GDM1 (cell line): ENCODE measurements at places on chromosomes 5 and 9.

DNA sequence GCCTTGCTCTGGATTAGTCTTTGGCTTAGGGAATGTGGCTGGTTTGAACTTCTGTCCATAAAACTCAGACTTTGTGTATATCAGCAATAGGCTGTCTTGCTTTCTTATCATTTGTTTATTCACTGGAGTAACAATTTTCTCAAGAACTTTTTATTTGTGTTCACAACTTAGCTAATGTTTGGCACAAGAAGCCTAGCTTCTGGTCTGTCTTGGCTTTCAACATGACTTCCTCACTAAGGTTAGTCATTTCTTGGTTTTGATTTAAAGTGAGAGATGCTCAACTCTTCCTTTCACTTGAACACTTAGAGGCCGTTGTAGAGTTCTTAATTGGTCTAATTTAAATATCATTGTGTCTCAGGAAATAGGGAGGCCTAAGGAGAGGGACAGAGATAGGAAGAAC is 4.9 kb downstream of the FBXO38 start:
- no peak for DNase-seq

DNA sequence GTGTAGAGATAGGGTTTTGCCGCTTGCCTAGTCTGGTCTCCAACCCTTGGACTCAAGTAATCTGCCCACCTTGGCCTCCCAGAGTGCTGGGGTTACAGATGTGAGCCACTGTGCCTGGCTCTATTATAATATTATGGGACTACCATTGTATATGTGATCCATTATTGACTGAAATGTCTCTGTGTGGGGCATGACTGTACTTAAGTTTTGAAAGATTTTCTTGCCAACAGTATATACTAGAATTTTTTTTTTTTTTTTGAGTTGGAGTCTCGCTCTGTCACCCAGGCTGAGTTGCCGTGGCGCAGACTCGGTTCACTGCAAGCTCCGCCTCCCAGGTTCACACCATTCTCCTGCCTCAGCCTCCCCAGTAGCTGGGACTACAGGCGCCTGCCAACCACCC is 17.8 kb downstream of the SPIN1 start:
- no peak for DNase-seq

GRCh38 chr5:94157704-94158539 is 416.5 kb upstream of the POU5F2 start:
- DNase-seq, result no peak

DNA sequence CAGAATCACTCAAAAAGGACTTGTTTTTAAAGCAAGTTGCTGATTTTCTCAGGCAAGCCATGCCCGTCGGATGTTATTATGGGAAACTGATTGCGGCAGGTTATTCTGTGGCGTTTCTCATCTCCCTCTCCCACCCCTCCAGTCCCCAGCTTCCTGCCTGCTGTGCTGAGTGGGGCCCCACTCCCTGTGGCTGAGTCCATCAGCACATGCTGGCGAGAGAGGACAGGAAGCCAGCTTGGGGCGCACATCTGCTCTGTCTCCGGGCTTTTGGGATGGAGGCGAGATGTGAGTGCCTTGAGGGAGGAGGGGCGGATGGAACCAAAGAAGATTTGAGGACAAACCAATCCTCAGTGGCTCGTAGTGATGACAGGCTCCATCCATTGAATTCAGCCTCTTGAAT is 108.0 kb downstream of the DAPK1 start:
- no peak for DNase-seq

DNA sequence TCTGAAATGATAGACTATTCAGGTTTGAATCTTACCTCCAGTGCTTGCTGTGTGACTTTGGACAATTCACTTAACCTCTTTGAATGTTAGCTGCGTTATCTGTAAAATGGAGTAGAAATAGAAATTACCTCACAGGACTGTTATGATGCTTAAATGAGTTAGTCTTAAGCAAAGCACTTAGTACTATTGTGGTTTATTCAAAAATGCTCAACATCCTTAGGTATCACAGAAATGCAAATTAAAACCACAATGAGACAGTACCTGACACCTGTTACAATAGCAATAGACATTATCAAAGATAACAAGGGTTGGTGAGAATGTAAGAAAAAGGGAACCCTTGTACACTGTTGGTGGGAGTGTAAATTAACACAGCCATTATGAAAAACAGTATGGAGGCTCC is 77.6 kb upstream of the FREM1 start:
- DNase-seq, result no peak

DNA sequence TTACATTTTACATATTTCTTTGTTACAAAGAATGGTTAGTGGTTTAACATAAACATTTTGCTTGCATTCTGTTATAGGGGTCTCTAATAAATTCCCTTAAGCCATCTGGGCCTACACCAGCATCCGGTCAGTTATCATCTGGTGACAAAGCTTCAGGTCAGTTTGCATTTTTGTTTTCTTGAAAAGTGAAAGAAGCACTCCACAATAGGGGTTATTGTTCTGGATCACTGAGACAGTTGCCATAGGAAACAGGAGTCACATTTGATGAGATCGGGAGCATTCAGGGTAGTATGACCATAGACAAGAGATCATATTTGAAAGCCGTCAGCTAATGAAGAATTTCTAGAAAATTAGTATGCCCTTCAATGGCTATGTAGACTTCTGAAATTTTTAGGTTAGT is 63.6 kb downstream of the NUP214 start:
- no peak for DNase-seq

- DNase-seq, result no peak
These were observed 4.3 kb upstream of the HAPLN1 start for GRCh38 chr5:83724935-83725334.

DNA sequence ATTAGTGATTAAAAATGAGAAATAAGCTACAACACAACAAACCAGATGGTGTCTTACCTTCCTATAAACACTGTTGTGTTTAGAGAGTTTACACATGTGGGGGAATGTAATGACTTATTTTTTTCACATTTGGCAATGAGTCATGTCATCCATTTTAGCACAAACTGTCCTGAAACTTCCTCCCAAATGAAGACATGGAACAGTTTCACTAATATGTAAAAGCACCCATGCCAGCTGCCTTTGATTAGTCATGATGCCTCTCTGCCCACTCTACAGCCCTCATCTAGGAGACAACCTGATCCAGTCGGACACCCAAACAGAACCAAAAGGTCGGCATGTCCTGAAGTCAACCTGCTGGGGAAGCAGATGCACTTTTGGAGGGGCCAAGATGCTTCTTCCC is 98.2 kb downstream of the SEMA5A start:
- no peak for DNase-seq

DNA sequence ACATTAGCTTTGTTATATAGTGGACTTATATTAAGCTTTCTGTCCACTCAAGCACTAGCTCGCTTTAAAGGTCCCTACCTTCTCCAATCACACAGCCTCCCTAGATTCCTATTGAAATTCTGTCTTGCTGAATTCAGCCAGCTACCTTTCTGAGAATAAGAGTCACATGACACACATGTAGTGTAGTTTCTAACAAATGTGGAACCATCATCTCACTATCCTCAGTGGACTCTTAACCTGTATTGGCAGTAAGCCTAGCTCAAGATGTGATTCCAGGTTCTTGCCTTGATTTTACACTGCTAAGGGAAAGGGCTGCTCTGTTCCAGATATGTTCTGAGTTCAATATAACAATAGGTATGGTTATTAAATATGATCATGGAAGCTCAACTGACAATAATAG is 11.4 kb downstream of the FAM219A start:
- DNase-seq, result no peak

DNA sequence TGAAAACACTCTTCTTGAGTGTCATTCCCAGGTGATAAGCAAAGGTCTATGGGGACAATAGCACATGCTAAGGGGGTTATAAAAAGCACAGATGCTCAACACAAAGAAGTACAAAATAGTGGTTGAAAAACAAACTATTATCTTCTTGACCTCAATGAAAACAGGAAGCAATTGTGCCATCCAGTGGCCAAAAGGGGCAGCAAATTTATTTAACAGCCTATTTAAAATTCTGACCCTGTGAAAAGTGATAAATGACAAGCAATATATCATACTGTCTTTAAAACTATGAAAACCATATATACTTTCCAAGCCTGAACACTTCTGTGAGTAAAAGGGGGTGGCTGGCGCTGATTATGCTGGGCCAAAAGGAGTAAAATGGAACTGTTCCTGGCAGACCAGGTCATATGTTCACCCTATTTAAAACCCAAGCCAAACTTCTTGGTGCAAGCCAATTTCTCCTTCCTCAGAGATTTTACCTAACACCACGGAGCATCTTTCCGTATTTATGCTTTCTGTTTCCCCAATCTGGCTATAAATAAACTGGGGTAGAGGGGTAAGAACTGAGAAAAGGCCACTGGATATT is 29.7 kb downstream of the TEX10 start:
- DNase-seq, result no peak

GRCh38 chr9:75876999-75877640 is 13.4 kb upstream of the PCSK5 start:
- DNase-seq, result no peak

GRCh38 chr9:71769175-71770161 is 1.2 kb upstream of the CEMIP2 start:
- DNase-seq, result no peak

DNA sequence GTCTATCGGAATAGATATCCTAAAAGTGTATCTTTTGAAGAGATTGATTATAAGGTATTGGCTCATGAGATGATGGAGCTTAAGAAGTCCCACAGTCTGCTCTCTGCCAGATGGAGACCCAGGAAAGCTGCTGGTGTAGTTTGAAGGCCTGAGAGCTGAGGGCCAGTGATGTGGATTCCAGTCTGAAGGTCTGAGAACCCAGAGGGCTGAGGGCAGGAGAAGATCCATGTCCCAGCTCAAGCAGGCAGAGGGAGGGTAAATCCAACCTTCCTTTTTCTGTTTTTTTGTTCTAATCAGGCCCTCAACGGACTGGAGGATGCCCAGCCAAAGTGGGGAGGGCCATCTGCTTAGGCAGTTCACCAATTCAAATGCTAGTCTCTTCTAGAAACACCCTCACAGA is 11.0 kb upstream of the ABL1 start:
- DNase-seq, result no peak

DNA sequence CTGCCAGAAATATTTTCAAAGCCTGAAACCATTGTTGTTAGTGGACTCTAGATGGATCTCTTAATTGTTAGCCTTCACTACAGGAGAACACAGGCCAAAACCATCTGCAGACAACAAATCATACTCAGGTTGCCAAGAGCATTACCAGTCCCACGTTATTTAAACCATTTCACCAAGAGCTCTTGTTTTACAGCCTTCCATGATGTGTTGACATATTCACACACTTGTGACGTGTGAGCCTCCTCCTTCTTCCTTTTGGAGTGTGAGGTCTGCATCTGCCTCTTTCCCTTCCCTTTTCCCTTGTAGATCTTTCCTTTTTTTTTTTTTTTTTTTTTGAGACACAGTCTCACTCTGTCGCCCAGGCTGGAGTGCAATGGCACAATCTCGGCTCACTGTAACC is 279.0 kb downstream of the AUH start:
- no peak for DNase-seq

DNA sequence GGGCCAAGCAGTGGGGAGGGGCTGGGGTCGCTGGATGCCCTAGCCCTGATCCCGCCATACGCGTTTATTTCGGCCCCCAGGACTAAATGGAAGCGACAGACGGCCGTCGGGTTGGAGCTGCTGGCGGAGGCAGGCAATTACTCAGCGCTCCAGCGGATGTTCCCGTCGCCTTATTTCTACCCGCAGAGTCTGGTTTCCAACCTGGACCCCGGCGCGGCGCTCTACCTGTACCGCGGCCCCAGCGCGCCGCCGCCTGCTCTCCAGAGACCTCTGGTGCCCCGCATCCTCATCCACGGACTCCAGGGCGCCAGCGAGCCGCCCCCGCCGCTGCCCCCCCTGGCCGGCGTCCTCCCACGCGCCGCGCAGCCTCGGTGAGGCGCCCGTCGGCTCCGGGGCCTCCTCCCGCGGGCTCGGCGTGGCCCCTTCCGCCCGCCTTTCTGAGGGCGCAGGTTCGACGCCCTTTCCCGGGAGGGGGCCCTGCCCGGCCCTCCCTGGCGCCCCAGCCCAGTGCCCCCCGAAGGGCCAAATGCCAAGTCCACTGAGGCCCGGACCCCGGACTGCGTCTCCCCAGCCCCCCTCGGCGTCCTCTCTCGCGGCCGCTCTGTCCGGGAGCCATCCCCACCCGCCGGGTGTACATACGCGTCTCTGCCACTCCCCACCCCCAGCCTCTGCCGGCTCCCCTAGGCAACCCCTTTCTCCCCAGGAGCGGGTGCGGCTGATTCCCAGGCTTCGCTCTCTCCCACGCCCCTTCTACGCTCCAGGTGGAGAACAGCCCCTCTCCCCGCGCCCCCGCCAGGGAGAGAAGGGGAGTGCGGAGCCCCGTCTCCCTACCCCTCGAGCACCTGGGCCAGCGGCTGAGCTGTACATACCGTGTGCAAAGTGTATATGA is 7.0 kb downstream of the BARHL1 start:
- DNase-seq, result no peak

GRCh38 chr9:32578976-32579375 is 6.0 kb upstream of the NDUFB6 start:
- no peak for DNase-seq

GRCh38 chr5:179346875-179347274 is 1.6 kb upstream of the ADAMTS2 start:
- DNase-seq, result no peak

DNA sequence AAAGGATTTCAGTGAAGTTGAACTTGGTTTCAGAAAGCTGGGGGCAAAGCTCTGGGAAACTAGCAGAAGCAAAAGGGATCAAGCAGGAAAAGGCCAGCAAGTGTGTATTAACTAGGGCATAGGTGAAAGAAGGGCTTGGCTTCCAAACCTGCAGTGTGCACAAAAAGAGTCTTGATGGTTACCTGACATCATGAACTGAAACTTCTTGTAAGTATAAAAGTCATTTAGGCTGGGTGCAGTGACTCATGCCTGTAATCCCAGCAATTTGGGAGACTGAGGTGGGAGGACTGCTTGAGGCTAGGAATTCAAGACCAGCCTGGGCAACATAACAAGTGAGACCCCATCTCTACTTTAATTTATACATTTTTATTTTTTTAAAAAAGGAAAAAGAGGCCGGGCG is 216.4 kb downstream of the EPB41L4A start:
- DNase-seq, result no peak

GRCh38 chr9:131606896-131607567 is 61.7 kb downstream of the PRRT1B start:
- DNase-seq, result no peak

- no peak for DNase-seq
These were observed 26.2 kb downstream of the GOLPH3 start for GRCh38 chr5:32147959-32148358.
